ENCODE measurements at places on chromosomes 11 and 22. TPM values are rescaled to one million over a fixed set of nuclear protein-coding genes. Genes with fewer than 3 reads are reported as not detected.

GRCh38 chr22:37529652-37530345, 10.6 kb upstream of the CARD10 start:
- DNase-seq = no peak

- DNase-seq = no peak
These were observed 9.9 kb downstream of the IFT27 start for GRCh38 chr22:36765943-36766450.

- peak; percentile 68 for DNase-seq
These were observed 46.2 kb downstream of the BLID start for GRCh38 chr11:122069707-122070360.

DNA sequence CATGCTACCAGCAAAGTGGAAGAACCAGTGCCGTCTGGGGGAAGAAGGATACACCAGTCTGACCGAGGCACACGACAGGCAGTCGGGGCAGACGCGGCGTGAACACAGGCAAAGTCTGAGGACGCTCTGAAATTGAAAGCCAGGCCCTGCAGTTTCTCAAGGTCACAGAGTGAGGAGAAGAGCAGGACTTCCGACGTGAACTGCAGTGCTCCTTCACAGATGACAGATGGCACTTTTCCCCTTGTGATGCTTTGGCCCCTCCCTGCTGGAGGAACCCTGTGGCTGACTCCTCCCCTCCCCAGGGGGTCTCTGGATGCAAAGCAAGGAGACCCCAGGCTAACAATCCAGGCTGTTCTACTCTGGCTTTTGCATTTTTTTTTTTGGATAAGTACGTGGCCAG, 19.6 kb upstream of the JAM3 start:
- no peak for DNase-seq

GRCh38 chr11:109059402-109059801, 362.6 kb upstream of the C11orf87 start:
- no peak for DNase-seq

DNA sequence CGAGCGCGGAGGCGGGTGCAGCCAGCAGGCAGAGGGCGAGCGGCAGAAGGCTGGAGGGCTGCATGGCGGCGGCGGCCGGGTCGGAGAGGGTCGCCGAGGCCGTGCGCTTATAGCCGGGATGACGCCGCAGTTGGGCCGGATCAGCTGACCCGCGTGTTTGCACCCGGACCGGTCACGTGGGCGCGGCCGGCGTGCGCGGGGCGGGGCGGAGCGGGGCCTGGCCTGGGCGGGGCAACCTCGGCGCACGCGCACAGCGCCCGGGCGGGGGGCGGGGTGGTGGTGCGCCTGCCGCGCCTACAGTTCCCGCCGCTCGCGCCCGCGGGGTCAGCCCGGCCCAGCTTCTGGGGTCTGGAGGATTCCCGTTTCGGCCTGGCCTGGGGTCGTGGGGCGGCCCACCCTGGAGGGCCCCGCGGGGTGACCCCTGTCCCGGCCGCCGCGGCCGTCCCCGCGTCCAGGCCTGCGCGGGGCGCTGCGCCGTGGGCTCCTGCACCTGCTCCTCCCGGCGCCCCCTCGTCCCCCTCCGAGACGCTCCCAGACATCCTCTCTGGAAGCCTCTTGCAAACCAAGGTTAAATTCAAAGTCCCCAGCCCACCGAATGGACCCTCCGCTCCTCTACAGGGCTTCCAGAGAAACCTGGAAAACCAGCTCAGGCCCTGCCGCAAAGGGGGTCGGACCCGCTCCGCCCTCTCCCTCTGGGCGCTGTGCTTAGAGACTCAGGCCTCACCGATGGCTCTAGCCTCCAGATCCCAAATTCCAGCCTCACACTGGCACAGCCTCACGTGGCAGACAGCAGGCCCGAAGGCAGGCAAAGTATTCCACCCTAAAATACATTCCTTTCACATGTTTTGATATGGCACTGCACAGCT, at the start of gene CTSD:
TSS of gene CTSD (minus strand) at position 132 of the 866 bp plus-strand sequence. CDS start at position 64, 68 bp downstream.
- peak; percentile 93 for DNase-seq

- no peak for DNase-seq
These were observed 1.2 kb downstream of the FBLN1 start for GRCh38 chr22:45503816-45504372.

- no peak for DNase-seq
These were observed 36.1 kb downstream of the MMP20 start for GRCh38 chr11:102589047-102589459.

DNA sequence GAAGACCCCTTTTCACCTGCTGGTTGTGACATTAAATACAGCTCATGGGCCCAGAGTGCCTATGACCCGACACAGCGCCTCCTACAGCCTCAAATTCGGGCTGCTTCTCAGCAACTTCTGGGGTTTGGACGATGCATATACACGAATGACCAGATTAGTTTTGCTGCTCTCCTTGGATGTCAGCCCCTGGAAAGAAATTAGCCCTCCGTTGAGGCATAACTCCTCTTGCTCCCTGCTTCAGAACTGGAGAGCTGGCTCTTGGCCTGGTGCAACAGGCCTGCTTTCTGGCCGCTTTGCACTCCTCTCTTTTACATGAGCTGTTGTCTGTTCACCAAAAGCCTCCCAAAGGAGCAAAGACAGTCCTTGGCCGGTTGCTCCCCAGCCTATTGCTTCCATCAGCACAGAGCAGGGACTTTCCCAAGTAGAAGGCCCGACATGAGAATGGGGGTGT, 3.3 kb downstream of the TECTA start:
- DNase-seq = no peak

DNA sequence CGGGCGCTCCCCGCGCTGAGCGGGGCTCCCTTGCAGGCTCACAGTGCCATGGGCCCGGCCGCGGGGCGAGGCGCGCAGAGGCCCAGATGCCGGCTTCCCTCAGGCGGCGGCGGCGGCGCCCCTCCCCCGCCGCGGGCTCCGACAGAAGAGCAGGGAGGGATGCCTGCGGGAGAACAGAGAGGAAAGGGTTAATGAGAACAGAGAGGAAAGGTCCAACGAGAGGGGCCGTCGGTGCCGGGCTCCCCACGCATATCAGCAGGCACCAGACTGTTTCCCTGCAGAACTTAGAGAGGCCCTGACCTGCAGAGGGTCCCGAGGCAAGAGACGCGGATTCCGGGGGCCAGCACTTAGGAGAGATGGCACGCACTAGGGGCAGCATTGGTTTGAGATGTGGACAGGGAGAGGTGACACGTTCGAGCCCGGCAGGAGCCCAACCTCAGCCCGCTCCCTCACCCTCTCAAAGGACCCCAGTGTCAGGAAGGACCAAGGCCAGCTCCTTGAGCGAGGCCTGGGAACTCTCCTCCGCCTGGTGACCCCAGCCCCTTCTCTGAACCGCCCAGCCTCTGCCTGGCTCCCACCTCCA, 9.1 kb downstream of the NRXN2 start:
- no peak for DNase-seq

DNA sequence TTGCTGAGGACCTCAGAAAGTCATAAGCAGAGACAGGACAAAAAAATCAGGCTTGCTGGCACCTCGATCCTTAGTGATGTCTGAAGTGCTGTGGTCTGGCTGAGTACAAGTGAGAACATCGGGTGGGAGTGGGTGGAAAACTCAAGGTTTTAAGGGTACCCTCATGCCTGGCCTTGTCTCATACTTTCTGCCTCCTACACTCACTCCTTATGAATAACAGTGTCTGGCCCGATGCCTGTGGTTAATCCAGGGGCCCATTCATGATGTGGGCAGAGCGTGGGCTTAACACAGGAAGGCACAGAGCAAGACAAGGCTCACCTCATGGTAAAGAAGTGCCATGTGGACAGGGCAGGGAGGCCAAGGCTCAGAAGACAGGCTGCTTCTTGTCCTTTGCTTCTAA, 11.0 kb upstream of the UCP3 start:
- DNase-seq = no peak

- no peak for DNase-seq
These were observed 3.9 kb upstream of the CDC42BPG start for GRCh38 chr11:64848214-64848825.

GRCh38 chr11:70661761-70662501, 263.6 kb downstream of the CTTN start:
- DNase-seq = no peak

GRCh38 chr11:3944198-3944597, 88.7 kb downstream of the STIM1 start:
- DNase-seq = no peak

DNA sequence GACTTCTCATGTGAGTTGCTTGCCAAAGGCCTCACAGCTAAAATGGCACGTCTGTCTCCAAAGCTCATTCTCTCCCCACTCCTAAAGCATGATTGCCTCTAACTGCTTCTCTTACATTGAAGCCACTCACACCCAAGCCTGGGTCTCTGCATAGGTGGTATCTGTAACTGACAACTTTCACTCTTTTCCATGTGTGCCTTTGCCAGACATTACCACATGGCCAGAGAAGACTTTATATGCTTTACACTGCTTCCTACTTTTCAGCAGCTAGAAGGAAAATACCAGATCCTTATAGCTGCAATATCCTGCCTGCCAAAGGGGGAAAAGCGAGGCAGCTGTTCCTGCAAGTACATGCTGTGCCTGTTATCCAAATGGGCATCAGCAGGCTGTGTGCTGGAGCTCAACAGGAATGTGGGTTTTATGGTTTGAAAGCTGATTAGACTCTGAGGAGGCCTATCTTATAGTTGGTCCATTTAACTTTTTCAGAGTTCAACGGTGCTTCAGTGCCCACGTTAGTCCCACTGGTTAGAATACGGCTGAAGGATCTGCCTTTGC, 547.1 kb downstream of the RAB38 start:
- DNase-seq = no peak

DNA sequence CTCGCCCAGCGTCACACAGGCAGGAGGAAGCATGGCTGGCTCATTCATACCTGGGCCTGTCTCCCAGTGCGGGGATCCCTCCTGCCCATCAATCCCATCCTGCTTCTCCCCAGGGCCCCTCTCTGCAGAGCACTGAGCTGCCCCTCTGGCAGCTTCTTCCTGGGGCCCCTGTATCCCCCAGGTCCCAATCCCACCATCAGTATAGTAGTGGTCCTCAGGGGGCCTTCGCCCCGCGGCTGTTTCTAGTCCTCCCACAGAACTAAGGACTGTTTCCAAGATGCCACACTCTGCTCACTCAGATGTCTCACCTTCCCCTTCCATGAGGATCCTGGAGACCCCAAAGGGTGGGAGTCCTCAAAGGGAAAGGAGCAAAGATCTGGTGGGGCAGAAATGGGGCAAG, 97.6 kb downstream of the PDE2A start:
- no peak for DNase-seq

DNA sequence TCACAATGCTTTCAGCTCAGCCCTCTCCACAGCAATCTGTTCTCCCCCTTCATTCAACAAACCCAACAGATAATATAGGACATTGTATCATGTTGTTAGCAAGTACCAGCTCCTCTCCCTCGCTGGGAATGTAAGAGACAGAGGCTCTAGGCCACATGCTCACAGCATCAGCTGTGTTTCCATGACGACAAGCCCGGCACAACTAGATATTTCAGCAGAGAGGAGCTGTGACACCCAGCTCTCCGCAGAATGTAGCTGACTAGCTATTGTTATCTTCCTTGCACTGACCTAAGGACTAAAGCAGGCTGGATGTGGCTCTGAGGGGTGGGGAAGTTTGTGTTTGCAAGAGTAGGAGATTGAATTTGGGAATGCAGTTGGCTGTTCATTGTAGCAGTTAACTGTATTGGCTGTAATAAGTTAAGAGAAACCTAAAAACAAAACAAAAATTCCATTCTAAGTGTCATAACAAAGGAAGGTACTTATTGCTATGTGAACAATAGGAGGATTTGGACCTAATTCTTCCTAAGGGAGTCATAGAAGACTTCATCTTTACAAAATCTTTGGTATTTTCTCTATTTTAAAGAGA, 28.0 kb upstream of the RRAS2 start:
- DNase-seq = peak; percentile 40

DNA sequence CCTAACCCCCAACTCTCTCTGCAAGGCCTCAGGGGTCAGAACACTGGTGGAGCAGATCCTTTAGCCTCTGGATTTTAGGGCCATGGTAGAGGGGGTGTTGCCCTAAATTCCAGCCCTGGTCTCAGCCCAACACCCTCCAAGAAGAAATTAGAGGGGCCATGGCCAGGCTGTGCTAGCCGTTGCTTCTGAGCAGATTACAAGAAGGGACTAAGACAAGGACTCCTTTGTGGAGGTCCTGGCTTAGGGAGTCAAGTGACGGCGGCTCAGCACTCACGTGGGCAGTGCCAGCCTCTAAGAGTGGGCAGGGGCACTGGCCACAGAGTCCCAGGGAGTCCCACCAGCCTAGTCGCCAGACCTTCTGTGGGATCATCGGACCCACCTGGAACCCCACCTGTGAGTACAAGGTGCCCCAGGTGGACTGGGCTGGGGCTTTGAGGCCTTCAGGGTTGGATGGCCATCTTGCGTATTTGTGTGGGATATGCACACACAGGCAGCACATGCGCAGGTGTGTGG, at the start of gene BEST1:
TSS of gene BEST1 (plus strand) at position 317 of the 513 bp plus-strand sequence. CDS start 1,456 bp downstream, outside the sequence.
- DNase-seq = no peak

GRCh38 chr22:42621505-42622002, 6.9 kb upstream of the POLDIP3 start:
- peak; percentile 79 for DNase-seq

DNA sequence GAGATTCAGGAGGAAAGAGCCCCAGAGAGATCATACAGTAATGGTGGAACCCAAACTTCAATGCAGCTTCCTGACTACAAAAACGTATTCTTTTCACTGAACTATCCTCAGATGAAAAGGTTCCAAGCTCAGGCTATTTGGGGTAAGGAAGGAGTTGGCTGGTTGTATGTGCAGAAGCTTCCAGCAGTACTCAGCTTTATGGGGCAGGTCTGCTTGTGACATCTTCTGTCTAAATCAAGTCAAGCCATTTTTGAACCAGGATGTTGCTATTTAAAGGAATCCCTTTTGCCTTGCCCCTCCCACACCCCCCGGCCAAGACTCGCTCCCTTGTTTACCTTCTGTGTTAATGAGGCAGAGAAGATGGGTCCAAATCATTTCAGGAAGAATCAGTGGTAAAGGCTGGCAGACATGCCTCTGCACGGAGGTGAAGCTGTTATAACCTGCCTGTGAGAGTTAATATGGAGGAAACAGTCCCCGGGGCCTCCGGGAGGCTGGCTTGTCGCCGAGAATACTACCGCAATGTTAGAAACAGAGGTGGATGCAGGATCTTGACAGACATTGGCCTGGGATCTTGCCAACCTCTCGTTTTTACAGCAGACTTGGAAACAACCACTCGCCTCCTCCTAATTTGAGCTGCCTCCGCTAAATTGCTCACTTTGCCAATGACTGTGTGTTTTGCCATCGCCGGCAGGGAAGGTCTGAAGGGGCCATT, 45.4 kb downstream of the TIMP3 start:
- DNase-seq = peak; percentile 58

GRCh38 chr11:120446802-120447201, 64.7 kb upstream of the GRIK4 start:
- DNase-seq = no peak

DNA sequence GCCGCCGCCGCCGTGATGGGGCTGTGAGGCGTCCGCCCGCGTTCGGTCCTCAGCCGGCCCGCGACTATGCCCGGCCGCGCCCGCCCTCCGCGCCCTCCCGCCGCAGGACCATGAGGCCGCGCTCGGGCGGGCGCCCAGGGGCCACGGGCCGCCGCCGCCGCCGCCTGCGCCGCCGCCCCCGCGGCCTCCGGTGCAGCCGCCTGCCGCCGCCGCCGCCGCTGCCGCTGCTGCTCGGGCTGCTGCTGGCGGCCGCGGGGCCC, 215 bp downstream of the ZNRF3 start:
- no peak for DNase-seq

GRCh38 chr22:42905217-42905616, 48.1 kb upstream of the ARFGAP3 start:
- no peak for DNase-seq

The PNPLA5 gene
- not detected for total RNA-seq

The CCDC15 gene
- total RNA-seq = 0.82 TPM

The MB gene
- total RNA-seq = 7,312 TPM

The TIGD3 gene
- not detected for total RNA-seq

The UBXN1 gene
- 70.7 TPM for total RNA-seq

The OR10D3 gene
- total RNA-seq = not detected

The KDM4E gene
- not detected for total RNA-seq

The MPPED2 gene
- total RNA-seq = 5.2 TPM

The C11orf16 gene
- not detected for total RNA-seq

The OR8D4 gene
- total RNA-seq = not detected

The SOX6 gene
- 13.6 TPM for total RNA-seq
